ENCODE measurements at places on chromosomes 2 and 18.

GRCh38 chr2:46296216-46296839 lies 879 bp upstream of the EPAS1 start:
- DNase-seq: no peak

GRCh38 chr18:71630696-71631095 lies 913.4 kb downstream of the CBLN2 start:
- no peak for DNase-seq

DNA sequence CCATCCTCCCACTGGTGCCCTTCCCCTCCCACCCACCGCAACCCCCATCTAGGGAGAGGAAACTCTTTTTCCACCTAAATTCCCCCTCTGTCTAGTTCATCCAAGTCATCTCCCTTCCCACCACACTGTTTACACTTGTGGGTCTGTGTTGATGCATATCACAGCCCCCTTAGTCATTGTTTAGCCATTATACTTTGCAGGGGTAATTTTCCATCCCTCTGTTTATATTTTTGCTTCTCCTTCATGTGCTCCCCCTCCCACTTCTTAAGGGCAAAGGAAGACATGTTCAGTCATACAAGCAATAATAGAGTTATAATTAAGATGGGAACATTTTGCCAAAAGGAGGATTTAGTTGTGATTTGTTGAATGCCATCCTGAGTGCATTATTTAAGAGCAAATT lies 187.8 kb upstream of the TNP1 start:
- no peak for DNase-seq

DNA sequence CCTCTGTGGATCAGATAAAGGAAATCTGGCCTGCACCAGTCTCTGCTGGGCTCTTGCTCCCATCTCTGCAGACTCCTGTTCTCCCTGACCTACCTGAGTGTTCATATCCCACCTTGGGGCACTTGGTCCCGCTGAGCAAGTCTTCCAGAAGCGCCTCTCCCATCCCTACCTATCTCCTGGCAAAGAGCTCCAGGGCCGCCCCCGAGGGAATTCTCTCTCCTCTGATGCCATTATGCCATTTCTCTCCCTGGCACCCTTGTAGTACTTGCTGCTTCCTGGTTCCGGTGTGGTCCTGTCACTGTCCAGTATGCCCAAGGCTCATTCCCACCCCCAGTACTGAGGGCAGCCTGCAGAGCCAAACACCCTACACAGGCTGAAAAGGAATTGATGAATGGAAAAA lies 99.8 kb downstream of the KLHL29 start:
- no peak for DNase-seq

DNA sequence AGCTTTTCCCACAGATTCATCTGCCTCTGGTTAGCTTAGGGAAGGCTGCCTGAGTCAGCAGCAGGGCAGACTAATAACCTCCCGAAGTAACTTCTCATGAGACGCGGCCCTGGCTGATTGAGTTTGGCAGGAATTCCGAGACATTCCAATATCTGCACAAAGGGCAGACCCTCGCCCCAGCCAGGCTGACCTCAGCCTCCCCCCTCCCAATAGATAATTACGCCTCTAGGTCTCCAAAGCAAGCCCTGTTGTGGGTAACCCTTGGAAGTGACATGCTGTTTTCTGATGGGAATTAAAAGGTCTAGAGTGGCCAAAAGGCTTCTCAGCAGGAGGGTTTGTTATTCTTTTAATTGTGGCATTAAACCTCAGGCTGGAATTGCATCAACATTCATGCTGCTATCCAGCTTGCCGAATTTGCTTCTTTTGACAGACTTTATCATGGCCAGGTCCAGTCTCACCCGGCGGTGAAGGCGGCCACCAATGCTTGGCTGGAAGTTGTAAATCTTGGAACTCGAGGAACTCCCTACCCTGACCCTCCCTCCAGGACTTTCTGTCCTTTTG lies 98.0 kb upstream of the SLC14A2 start:
- no peak for DNase-seq

DNA sequence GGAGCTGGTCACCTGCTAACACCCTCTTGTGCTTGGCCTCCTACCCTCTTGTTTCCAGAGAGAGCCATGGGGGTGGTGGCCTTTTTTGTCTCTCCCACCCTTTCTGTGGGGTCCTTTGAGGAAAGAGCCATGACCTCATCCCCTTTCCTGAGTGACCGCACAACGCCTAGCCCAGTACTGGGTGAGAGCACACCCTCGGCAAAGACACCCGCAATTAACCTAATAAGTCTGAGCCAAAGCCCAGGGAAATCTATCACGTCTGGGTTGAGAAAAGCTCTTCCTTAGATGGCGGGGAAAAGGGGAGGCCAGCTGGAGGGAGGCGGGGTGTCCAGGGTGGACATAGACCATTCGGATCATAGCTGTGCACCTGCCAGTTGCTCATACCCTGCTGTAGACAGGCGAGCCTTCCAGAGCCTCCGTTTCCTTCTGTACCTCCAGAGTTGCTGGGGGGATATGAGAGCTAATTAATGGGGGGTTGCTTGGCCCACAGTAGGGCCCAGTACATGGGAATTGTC lies 93.7 kb upstream of the MCFD2 start:
- DNase-seq: no peak

- DNase-seq: no peak
These were observed 5.2 kb downstream of the ARHGAP25 start for GRCh38 chr2:68739595-68740399.
